Effector CD4-positive, alpha-beta T cell (primary cell): ENCODE measurements at places on chromosomes 1 and 21.
A peak's percentile ranks its signal among the peaks of the same experiment; 100 is the strongest.

DNA sequence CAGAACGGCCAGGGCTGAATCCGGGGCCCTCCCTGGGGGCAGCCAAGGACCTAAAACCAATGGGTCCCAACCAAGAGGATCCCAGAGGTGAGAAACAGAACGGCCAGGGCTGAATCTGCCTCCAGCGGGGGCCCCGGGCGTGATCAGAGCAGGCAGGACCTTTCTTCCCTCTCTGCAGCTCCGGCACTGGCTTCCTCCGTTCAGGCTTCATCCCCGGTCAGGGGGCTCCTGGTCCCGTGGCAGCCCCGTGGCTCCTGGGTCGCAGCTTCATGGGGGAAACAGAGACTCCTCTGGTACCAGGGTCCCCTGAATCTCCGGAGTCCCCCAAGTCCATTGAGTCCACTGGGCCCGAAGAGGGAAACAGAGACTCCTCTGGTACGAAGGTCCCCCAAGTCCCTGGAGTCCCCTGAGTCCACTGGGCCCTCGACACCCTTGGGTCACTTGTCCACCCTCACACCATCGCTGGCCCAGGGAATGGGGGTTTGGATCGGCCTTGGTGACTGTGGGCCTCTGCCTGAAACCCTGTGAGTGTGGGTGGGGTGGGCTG, 60.1 kb downstream of the PRKCZ start:
- DNase-seq, result no peak

- no peak for DNase-seq
Measured at GRCh38 chr1:148362216-148362611, 120.9 kb downstream of the PPIAL4G start.

DNA sequence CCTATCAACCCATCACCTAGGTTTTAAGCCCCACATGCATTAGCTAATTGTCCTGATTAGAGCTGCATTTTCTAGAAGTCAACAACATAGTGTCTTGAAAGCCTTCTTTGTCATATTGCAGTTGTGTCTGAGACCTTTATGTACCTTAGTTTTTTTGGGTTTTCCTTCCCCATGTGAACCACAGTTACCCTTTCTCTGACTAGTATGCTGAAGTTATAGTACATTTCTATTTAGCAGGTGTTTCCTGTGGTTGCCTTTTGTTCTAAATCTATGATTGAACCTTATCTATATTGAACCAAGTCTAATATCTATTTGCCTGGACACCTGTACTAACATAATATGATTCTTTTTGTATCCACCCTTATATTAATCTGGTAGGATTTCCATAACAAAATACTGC, 135.6 kb downstream of the ST6GALNAC3 start:
- no peak for DNase-seq

DNA sequence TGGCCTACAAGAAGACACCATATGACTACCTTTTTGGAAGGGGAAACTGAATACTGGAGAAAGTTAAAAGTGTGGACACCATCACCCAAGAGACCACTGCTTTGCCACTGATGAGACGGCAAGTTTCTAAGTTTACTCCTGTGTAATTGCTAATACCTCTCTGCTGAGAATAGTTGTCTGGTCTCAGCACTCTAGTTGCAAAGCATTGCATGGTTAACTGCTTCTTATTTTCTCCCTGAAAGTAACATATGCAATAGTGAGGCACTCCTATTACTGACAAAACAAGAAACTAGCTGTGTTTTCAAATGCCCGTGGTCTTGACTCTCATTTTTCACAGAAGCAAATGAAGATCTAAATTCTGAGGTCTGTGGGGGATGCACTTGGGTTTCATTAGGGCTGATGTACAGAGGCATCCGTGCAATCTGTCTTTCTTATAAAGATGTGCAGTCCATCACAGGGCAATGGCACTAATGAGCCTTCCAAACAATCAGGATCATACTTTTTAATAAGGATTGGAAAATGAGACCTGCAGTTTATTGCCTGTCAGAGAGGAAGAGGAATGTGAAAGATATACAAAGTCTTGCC, 62.9 kb downstream of the IFI44 start:
- DNase-seq, result no peak

DNA sequence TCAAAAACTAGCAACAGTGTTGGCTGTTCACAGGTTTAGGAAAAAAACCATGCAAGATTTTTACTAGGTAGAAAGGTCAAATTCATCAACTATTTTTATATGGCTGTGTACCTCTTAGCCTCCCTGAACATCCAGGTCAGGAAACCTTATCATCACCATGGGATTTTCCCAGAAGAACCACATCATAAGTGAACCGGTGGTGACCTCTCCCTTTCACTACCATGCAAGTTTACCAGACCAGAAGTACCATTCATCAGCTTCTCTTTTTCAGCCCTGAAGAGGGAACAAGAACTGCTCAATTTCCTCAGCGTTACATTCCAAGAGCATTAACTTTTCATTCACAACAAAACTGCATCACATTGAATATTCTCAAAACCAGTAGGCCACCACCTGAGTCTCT, 5.9 kb downstream of the SSBP3 start:
- no peak for DNase-seq

DNA sequence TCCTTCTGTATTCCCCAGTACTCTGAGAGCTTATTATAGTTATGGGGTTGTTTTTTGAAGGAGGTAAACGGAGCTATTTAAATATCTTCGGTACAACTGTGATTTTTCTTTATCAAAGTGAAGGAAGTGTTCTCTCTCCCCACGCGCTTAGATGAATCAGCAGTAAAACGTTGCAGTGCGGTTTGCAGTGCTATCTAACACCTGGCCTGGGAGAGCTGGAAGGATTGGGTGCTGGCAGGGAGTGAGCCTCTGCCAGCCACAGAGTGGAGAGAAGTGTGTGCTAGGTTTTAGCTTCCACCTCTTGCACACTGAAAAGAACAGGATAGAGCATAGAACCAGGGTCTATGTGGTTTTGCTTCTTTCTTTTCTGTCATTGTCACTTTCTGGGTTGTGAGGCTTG, 165.9 kb downstream of the SDCCAG8 start:
- DNase-seq, result no peak

DNA sequence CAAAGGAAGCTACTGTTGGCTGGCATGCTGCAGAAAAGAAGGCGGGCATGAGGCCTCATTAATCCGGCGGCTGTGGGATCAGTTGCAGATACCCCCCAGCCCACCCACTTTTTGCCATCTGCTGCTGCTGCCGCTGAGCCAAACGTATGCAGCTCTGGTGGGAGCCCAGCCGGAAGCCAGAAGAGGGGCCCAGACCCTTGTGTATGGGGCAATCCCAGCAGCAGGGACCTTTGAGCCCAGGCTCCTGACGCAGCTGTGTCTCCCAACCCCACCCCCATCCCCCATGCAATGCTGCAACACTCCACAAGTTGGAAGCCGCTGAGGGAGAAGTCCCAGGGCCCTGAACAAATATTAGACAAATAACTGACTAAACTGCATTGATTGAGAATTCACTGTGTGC, 106.0 kb downstream of the ELAVL4 start:
- no peak for DNase-seq

DNA sequence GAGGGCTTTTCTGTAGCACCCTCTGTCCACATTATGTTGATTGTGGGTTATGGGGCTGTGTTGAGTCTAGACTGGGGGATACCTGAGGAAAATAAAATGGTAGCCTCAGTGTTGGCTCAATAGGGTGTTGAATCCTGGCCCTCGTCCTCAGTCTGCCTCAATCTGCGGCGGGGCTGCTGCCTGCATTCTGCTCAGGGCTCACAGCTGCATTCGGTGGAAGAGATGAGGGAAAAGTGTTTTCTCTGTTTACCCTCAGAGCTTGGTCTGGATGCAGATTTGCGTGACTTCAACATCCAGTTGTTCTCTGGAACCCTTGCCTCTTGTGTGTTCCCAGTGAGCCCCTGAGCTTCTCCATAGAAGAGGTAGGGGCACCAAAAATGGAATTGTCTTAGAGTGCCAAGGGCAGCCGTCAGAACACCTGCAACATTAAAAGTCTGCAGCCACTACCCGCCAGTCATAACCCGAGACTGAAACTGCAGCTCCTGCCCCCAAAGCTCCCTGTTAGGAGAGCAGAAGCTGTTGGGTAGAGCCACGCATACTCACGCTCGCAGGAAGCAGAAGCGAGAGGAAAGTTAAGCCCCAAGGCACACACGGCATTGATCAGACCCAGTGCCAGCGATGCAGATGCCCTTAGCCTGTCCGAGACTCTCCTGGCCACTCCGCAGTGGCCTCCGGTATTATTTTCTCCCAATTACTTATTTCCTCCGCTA, 215.3 kb upstream of the C1orf174 start:
- no peak for DNase-seq

GRCh38 chr1:188463919-188464318, 1635.2 kb downstream of the PLA2G4A start:
- no peak for DNase-seq

- no peak for DNase-seq
Measured at GRCh38 chr1:198290089-198290683, 133.4 kb downstream of the NEK7 start.

- DNase-seq, result no peak
Measured at GRCh38 chr1:189027512-189027911, 1450.2 kb downstream of the BRINP3 start.

DNA sequence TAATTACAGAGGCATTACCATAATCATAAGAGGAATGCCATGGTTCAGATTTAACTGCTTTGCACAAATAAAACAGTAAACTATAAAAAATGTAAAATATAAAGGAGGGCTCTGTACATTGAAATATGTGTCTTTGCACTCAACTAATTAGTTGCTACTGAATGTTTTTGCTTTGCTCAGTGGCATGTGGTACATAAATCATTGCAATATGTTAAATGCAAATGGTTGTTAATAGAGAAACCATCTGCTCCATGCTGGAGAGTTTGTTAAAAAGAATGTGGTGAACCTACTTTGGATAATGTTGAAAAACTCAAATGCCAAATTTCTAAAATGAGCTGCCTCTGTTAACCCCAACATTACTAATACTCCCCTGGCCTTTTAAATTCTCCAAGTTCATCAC, 201.5 kb downstream of the NTNG1 start:
- DNase-seq, result no peak

DNA sequence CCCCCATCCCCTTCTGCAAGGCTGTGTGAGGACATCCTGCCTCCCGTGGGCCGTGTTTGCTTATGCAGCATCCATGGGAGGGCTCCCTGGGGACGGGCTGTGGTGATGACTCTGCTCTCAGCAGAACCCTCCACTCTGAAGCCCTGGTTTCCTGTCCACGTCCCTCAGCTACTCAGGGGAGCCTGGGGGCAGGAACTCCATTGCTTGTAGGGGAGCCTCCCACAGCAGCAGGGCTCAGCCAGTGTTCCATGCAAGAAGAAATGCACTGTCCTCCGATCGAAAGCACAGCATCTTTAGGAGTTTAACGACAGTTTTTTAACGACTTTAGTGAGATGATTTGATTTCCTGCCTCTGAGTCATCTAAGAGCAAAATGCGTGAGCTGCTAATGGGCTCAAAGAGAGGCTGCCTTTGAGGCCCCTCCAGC, 8.3 kb upstream of the KCNAB2 start:
- no peak for DNase-seq

GRCh38 chr1:35406103-35406502, 137.6 kb downstream of the ZMYM4 start:
- DNase-seq, result no peak

- no peak for DNase-seq
Measured at GRCh38 chr1:203676455-203676854, 49.8 kb downstream of the ATP2B4 start.

GRCh38 chr1:153583976-153584375, 18.3 kb upstream of the S100A2 start:
- no peak for DNase-seq

- DNase-seq, result peak; percentile 73
Measured at GRCh38 chr1:16960560-16961296, 19.7 kb downstream of the MFAP2 start.

DNA sequence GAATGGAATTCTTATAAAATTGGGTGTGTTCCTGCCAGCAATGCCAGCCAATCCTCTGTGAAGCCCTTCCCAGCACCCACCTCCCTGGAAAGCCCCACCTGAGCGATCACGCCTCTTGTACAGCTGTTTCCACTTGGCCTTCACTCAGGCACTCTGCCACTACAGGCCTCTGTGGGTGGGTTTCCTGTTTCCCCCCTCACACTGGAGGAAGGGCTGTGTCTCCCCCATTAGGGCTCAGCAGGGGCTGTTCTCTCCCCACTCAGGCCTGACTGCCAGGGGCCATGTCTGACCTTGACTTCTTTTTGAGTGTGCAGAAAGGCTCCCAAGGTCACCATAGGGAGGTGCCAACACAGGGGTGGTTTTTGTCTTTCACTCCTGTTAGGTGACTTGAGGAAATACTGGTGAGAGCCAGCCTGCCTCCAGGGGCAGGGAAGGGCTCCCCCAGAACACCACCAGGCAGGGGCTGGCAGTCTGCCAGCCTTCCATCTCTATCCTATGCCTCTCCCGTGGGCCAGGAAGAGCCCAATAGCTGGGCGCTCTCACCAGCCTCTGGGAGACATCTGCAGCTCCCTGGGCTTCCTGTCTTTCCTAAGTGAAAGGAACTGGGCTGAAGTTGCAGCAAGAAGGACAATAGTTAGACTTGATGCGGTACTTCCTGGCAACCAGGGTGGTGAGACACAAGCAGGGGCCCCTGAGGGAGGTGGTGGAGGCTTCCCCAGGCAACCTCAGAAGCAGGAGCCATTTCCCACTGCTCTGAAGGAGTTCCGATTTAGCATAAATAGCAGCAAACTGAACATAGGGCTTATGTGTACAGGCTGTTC, 49.1 kb downstream of the ELK4 start:
- DNase-seq, result no peak

- no peak for DNase-seq
Measured at GRCh38 chr1:61287014-61287413, 204.7 kb downstream of the NFIA start.

DNA sequence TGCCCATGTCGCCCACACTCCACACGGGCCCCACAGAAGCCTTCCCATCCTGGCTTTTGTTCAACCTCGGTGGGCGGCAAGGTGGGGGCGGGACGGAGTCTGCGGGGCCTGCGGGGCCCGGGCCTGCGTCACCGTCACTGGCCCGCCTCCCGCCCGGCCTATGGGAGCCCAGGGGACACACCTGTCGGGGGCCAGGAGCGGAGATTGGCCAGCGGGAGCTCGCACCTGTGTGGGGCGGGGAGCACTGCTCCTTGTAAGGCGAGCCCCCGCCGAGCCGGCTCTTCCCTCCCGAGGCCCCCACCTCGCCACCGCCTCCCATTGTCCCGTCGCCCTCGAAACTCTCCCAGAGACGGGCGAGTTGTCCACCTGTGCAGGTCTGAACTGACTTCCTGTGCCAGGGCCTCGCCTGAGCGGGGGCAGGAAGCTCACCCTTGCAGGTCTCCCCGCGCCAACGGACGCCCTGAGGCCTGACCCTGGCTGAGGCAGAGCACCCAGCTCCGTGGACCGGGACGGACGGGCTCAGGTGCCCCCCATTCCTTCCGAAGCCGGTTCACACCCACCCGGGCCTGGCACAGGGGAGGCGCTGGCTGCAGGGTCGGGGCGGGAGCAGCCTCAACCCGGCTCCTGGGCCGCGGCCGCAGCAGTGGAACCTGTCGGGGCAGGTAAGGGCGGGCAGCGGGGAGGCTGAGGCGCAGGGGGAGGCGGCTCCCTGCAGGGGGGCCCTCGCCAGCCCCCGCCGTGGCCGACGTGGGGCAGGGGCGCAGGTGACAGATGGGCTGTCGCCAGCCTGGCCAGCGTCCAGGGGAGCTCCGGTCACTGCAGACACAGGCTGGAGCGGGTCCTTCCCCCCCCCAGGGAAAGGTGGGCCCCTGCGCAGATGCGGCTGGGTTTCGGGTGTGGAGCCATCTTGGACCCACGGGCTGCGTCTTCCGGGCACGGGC, 10.8 kb upstream of the TTLL10 start:
- no peak for DNase-seq

GRCh38 chr1:29961293-29962059, 725.2 kb downstream of the PTPRU start:
- no peak for DNase-seq

- no peak for DNase-seq
Measured at GRCh38 chr1:185288435-185288834, 28.6 kb downstream of the IVNS1ABP start.

GRCh38 chr1:56643661-56644060, 1.5 kb upstream of the PRKAA2 start:
- no peak for DNase-seq
